IPS DF 19.7 (cell line): ENCODE measurements at places on chromosomes 2 and 18.

DNA sequence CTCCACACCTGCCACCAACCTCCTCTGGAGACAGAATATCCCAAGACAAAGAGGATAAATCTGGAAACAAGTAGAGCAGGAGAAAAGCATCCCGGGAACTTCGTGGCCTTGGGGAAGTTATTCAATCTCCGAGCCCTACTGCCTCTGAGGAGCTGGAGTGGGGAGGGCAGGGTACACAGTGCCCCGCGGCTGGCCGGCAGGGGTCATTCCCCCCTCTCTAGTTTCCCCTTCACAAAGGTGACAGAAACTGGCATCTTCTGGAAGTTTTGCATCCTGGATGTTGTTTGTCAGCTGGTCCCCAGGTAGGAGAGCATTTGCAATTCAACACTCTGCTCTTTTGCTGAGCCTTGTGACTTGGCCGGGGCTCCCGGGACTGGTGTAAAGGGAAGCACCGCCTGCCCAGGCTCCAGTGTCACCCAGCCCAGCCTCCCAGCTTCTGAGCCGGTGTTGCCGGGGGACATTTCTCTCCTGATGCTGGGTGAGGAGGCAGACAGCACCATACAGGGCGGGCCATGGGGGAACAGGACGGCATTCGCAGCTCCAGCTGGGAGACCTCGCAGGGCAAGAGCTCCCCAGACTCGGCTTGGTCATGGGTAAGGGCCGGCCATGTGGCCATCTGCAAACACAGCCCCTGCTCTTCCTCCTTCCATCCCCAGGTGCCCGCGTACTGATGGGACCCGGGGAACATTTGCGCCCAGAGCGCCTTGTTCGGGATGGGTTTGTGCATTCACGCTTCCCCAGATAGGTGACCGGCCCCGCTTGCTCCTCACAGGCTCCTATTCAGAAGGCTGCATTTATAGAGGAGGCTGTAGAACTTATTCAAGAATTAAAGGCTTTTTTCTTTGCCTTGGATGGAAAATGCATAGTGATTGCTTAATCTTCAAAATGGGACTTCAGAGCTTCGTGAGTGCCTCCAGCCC is 7.4 kb upstream of the NTSR2 start:
- no peak for DNase-seq

GRCh38 chr2:45258311-45258710 is 249.1 kb upstream of the SIX2 start:
- no peak for DNase-seq

GRCh38 chr2:72696559-72696958 is 129.3 kb downstream of the EXOC6B start:
- no peak for DNase-seq

DNA sequence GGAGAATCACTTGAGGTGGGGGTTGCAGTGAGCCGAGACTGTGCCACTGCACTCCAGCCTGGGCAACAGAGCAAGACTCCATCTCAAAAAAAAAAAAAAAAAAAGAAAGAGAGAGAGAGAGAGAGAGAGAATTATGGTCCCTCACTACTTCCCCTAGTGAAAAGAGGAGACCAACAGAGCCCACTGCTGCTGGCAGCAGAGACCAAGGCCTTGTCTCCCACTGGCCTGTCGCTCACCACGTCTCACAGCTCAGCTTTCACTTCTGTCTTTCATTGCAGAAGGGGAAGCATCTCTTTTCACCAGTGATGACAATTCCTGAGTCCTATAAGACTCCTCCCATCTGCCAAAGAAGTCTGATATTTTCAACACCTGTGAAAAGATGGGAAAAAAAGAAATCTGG is 81.3 kb downstream of the CLHC1 start:
- DNase-seq = no peak

- no peak for DNase-seq
Observed at GRCh38 chr2:17959833-17960232, 81.4 kb downstream of the KCNS3 start.

GRCh38 chr2:164146441-164146840 is 410.6 kb upstream of the FIGN start:
- DNase-seq = no peak

DNA sequence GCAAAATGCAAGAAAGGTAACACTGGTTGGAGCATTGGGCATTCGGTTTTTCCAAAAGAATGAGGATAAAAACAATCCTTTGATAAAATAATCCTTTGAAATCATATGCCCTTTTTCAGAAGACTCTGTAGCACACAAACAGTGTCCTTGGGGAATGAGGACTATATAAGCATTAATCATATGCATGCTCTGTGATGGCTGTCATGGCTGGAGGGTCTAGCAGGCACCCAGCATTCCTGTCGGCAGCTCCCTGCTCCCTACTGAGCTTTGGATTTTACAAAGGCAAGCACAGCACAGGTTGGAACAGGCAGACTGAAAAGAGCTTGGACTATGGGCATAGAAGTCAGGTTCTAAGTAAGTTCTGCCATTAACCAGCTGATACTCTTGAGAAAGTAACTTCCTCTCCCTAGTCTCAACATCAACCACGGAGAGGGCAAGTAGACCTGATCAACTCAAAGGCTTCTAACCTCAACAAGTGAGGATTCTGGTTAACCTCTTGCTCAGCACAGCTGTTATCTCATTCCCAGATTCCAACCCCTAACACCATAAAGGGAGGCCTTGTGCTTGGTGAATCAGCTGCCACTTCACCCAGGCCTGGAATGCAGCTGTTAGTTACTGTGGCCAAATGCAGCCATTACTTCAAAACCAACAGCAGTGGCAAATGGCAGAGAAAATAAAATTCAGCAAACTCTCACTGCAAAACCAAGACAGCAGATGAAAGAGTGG is 29.5 kb downstream of the GALNT14 start:
- DNase-seq = no peak

DNA sequence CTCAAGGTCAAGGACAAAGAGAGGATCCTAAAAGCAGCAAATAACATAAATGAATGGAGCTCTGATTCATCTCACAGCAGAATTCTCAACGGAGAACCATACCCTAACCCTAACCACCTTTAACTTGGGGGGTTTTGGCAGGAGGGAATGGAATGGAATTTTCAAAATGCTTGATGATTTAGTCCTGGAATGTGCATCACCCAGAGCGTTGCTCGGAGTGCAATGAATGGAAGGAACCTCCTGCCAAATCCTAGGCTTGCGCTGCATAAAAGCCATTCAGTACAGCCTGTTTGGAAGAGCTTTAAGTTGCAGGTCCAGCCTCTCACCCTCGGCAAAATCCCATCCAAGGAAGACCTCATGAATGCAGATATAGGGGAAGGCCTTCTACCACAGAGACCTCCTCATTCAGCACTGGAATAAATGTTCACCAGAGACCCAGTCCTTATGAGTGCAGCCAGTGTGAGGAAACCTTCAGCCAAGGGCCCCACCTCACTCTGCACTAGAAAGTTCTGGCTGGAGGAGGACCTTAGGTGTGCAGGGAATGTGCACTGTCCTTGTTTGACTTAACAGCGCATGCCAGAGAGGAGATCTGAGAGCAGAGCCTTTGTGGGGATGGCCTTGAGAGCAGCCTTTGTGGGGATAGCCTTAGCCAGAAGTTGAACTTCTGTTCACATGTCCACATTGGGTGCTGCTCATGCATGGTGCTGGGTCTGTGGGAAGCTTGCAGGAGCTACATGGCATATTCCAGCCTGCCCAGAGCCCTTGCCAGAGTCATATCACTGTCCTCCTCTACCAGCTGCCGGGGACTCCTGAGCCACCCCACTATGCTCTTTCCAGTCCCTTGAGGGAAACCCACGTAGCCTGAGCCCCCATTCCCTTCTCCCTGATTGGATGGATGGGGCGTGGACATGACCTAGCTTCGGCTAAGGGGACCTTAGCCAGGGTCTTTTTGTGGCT is 30.5 kb downstream of the ASB1 start:
- DNase-seq = no peak

GRCh38 chr2:183459466-183459865 is 335.2 kb downstream of the NUP35 start:
- DNase-seq = no peak

DNA sequence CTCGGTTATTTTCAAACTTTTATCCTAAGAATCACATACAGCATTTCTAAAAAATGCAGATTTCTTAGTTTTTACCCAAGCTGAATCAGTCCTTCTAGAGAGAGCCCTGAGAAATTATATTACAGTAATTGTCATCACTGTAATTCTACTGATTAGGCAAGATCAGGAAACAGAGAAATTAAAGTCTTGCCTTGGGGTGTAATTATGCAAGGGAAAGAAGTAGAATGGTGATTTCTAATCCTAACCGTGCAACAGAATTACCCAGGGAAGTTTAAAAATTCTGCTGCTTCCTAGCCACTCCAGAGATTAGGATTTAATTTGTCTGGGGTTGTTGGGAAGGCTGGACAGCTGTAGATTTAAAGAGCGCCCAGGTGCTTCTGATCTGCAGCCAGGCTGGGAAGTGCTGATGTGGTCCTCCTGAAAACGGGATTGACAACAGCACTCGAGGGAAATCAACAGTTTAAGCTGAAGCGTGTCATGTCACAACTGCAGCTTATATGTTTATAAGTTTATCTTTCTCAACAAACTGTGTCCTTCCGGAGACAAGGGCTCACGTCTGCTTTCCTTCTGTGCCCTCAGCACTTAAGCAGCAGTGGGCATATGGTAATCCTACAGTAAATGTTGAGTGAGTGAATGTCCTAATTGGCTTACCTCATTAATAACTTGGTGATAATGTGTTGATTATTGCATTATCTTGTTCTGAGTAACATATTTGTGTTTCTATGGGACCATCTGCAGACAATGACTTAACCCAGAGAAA is 671.9 kb upstream of the SOX11 start:
- no peak for DNase-seq
